ENCODE measurements at places on chromosomes 7 and 10.

DNA sequence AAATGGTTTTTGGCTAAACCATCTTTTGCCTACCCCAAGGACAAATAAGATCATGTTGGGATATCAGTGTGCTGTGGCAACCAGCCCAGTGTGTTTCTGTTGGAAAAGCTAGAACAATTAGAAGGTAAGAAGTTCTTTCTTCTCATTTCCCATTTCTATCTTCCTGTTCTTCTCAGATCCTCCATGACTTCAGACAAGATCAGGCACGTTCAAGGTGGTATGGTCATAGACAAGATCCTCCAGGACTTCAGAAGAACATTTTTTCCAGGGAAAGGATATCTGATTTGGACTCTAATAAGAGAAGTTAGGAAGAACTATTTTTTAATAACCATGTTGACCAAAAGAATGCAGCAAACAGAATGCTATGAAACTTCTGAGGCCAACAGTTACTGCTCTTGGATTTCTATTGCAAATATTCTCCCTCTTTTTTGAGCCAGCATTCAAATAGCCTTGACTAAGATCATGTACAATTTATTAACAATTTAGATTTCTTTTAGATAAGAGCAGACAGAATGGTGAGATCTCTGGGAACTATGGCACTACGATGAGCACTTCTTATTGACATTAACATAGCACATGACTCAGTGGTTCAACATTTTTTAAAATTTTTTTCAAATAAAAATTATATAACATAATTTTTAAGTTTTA lies 15.9 kb downstream of the HYCC1 start:
- no peak for DNase-seq

DNA sequence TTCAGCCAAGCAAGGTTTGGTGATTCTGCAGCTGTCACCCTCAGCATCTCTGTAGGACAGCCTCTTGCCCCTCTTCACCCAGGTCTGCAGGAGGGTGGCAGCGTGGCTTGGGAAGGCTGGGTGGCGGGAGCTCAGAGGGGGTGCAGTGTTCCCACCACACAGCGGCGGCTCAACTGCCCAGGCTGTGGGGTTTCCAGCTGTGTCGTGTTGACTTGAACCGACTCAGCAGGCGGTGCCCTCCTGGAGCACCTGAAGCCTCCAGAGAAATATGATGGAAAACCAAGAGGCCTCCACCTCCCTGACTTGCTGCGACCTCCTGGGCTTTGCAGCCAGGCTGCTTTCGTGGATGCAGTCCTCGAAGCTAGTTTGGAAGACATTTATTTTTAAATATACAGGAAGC lies 68.0 kb upstream of the KLF6 start:
- no peak for DNase-seq

DNA sequence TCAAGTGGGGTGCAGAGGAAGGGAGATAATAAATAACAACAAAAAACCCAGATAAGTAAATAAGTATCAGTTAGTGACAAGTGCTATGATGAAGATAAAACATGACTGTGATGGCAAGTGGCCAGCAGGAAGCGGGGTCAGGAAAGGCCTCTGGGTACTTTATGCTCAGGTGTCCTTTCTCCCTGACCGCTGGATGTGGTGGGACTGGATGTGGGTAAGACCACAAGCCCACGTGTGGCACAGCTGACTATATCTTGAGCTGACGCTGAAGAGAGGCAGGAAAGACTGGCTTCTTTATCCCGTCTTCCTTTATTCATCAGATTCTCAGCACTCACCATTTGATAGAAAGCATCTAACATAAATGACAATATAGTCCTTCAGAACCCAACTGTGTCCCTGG lies 87.8 kb downstream of the CREB5 start:
- no peak for DNase-seq

GRCh38 chr7:123674399-123675180 lies 18.9 kb downstream of the LMOD2 start:
- no peak for DNase-seq

GRCh38 chr7:6577369-6578113 lies at the start of gene ZDHHC4:
ZDHHC4 (plus strand) TSS chr7:6577454; CDS start chr7:6580562, 3,108 bp downstream.
- DNase-seq, result peak; percentile 44

DNA sequence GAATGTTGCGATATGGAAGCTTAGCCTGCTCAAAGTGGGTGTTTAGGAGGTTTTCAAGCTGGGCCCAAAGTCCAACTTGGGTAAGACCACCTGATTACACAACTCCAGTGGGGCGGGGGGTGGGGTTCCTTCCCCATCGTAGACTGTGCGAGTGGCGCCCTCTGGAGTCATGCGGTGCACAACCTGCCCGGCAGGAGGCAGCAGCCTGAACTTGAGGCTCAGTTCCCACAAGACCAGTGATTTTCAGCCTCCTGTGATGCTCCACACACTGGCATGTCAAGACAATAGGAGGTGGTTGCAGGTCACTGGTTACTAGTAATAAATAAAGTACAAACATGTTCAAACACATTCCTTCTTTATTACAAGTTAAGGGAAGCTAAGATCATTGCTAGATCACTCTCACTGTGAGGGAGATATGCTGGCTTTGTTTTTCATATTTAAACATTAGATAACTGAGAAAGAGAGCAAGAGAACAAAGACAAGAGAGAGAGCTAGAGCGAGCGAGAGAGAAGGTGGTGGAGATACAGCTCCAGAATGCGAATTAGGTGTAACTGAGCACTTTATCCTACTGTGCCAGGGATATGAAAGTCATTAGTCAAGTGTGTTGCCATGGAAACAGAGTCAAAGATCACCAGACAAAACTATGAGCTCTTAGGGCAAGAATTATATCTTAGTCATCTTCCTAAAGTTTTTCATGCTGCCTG lies 97.4 kb upstream of the BMPER start:
- DNase-seq, result no peak

DNA sequence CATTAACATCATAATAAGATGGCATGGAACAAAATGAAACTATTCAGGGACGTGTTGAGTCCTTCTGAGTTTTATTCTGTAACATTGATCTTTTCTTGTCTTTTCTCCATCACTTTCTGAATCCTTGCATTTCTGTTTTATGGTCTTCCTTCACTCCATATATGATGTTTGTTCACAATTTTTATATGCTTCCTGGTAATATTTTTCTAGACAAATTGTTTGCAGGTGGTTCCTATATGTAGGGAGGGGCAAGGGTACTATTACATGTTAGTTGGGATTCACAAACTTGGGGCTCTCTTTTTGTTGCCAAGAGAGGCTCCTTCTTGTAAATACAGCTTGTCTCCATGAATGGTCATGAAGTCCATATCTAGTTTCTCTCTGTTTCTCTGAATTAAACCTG lies 159.2 kb downstream of the LHFPL3 start:
- no peak for DNase-seq

GRCh38 chr7:158664406-158664805 lies 40.2 kb downstream of the NCAPG2 start:
- DNase-seq, result no peak

DNA sequence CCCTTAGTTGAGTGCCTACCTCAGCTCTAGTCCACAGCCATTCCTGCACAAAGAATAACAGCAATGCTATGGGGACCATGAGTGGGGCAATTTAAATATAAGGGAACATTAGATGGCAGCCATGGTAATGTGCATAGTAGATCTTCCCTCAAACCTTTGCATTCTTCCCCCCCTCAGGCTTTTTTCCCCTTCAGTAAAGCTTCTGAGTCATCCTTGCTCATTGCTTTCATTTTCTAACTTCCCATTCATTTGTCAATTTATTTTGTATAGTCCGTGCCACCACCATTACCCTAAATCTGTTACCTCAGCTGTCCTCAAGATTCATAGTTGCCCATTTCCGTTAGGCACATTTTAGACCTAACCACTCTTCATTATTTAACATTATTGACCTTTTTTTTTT lies 10.7 kb downstream of the HECTD2 start:
- no peak for DNase-seq

DNA sequence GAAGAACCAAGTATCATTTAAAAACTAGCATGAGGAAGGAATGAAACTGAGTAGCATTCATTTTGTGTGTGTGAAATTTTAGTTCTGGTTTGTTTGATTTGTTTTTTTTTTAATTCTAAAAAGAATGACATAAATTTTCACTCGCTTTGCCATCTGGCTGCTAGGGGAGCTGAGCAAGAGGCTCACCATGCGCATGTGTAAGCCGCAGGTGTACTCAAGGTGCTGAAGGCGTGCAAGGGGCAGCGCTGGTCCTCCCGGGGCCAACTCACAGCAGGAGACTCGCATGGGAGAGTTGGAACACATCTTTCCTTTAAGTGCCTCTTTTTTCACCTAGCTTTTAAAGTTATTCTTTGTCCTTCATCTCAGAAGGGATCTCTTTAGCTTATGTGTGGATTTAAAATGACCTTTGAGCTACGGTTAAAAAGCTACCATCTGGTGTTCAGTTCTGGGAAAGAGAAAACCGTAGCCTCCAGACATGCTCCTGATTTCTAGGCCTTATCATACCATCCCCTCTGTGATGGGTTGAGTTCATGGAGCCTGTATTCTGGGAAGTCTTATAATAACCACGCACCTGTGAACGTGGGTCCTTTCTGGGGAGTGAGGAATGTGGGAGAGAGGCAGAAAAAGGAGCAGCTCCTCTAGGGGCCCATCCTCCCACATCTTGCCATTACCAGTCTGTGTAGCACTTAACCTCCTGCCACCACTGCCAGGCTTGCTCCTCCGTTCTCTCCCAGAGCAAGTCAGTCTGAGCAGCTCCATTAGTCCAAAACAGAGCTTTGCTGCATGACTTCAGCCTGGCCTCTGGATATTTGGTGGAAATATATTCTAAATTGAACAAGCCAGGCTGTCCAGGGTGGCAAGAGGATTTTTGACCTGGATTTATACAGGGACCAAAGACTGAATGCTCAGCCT lies 61.9 kb downstream of the KLHDC10 start:
- peak; percentile 70 for DNase-seq

- DNase-seq, result no peak
These were observed 51.7 kb downstream of the LAMB1 start for GRCh38 chr7:107951172-107951787.

- DNase-seq, result no peak
These were observed 1.4 kb upstream of the COBL start for GRCh38 chr7:51318001-51318400.

GRCh38 chr10:725302-725701 lies 35.8 kb upstream of the DIP2C start:
- DNase-seq, result no peak

GRCh38 chr10:84291384-84291783 lies 37.0 kb upstream of the CCSER2 start:
- no peak for DNase-seq

DNA sequence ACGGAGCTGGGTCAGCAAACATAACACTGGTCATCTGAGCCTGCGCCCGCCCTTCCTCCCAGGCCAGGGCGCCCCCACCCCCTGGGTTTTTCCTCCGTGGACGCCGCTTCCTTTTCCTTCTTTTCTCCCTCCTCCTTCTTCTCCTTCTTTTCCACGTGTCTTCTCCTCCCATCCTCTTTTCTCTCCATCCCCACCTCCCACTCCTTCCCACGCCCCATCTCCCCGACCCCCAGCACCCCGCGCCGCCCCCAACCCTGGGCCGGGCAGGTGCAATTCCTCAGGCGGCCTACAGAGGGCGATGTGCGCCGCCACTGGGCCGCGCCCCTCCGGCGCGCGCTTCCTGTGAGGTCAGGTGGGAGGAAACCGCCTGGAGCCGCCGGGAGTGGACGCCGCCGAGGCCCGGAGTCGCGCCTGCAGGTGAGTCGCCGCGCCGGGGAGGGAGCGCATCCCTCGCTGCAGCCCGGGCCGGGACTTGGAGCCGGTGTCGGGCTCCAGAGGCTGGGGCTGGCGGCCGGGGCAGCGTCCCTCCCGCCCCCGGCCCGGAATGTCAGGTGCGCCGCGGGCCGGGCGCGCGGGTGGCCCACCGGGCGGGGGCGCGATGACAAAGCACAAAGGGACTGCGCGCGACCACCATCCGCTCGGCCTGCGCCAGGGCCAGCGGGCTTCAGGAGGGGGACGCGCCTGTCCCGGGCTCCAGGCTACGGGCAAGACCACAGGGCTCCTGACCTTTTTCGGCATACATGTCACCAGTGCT lies at the start of gene FAM241B:
Gene FAM241B, plus strand, starts transcription at position 351 of the 754 bp plus-strand sequence. CDS start 1,497 bp downstream, outside the sequence.
- DNase-seq, result peak; percentile 27

- no peak for DNase-seq
These were observed 32.1 kb downstream of the CNPY1 start for GRCh38 chr7:155514296-155514695.

GRCh38 chr7:107857541-107857912 lies 33.5 kb upstream of the DLD start:
- no peak for DNase-seq

GRCh38 chr7:143351060-143351459 lies 11.5 kb downstream of the FAM131B start:
- DNase-seq, result no peak

DNA sequence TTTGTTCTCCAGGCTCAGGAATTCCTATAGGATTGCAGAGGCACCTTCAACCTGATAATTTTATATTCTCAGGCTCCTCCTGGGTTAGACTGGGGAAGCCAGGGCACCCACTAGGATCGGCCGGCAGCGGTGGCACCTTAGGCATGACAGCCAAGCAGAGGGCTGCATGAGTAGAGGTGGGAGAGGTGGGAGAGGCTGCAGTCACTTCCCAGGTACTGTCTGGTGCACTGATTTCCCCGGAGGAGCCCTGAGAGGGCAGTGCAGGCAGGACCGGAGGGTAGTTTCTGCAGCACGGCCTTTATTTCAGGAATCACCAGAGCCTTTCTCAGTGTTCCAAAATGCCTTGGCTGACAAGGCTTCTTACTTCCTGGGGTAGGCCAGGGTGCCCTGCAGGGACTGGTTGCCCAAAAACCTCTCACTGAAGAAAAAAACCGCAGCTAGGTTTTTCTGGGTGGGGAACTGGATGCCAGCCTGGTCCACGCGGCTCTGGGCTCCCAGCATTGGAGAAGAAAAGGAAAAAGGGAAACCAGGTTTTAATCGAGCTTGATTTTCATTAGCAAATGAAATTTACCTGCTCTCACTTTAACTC lies 3.6 kb upstream of the HOXA13 start:
- no peak for DNase-seq

- no peak for DNase-seq
These were observed 161.2 kb downstream of the DNAJB6 start for GRCh38 chr7:157497744-157498651.

DNA sequence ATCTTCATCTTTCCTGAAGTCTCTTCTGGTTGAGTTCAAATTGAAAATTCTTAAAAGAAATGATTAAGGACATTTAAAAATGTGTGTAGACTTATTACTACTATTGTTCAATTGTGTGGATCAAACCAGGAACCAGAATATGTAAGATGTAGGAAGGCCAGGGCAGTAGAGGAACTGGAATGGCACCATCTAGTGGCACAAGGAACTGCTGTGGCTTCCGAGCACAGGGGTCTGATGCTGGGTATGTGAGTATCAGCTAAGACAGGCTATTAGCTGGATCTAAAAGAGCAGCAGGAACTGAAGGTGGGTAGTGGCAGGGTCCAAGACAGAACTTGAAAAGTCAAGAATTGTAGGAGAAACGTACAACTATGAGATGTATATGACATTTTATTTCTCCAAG lies 247.3 kb downstream of the SEMA3A start:
- DNase-seq, result no peak

All from NCI-H524 (cell line).